Stimulated activated CD8-positive, alpha-beta memory T cell treated with anti-CD3 and anti-CD28 coated beads, Interleukin-2, amount 100 ng/mL, for 48 hours (primary cell): ENCODE measurements at places on chromosomes 7 and 10.
A peak's percentile ranks its signal among the peaks of the same experiment; 100 is the strongest.

DNA sequence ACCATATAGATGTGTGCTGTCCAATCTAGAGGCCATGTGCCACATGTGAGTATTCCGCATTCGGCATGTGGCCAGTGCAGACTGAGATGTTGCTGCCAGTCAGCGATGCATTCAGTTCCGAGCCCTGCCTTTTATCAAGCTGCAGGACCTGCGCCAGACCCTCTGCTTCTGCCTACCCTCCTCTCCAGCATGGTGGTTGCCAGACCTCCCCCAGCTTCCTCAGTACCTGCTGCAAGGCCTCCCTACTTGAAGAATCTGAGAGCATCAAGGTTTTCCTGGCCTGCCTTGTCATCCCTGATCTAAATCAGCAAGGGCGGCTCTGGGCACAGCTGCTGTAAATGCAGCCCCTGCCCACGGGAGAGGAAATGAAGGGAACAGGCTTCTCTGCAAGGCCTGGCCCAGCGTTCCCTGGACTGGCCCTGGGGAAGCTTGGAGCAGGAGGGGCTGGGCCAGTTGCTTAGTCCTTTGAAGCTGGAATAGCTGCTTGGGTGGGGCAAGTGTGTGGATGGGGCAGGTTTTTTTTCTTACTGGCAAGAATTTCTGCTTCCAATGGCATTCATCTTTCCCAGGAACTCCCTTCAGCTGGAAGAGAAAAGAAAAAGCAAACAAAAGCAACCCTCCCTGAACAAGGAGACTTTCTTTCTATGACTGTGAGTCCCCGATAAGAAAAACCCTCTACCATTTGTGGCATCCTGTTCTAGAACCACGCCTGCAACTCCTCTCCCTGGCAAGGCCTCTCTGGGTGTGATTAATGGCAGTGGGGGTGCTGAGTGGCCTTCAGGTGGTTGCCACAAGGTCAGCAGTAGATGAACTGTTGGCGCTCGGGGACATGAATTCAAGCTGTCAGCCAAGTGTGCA lies 93.0 kb downstream of the NHLRC2 start:
- DNase-seq = no peak

DNA sequence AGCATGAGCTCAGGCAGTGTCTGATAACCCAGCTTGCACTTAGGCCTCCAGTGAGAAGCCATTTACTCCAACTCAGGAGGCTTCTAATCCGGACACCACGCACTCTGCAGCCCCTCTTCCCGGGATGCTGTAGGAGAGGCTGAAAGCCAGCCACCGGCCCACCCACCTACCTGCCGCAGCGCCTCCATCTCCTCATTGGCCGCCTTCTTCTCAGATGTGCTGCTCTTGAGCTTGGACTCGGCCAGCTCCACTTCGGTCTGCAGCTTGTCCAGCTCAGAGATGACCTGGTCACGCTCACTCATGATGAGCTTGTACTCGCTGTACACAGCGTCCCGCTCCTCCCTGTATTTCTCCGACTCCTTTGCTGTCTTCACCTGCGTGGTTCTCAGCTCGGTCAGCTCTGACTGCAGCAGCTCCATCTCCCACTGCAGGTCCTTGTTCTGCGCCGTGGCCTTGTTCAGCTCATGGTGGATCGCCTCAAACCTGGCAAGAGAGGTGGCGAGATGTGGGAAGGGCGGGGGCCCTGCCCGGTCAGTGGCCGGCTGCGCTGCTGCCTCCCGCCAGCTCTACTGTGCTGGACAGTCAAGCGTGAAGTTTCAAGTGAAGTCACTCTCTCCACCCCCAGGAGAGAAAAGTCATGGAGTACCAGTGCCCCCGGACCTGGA lies 84.7 kb downstream of the DLG5 start:
- DNase-seq = no peak

DNA sequence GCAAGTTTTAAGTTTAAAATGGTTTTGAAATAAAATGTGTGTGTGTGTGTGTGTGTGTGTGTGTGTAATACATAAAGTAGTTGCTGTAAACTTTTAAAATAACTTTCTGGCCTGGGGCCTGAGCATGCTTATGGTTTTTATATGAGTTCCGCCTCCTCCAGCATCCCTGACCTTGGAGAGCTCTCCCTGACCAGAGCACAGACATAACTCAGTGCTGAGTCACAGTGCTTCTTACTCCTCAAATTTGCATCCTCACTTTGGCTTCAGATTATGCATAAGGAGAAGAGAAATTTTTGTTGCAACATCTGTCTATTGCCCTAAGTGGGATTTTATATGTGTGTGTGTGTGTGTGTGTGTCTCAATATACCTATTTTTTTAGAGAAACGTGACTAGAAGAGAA lies 200.8 kb downstream of the ELMO1 start:
- no peak for DNase-seq

DNA sequence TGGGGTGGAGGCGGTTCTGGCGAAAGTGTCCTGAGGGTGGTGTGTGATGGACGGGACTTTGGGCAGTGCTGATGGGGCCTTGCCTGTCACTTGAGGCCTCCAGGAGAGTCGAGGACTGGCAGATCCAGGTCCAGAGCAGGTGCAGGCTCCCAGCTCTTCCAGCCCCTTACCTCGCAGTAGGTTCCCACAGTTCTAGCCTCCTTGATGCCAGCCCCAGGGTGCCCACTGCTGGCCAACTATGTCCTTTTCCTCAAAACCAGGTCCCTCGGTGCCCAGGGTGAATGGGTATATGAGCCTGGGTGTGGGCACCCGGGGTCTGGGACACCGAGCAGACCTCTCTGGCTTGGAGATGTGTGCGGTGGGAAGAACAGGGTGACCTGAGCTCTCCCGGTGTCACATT lies 8.3 kb downstream of the FAM20C start:
- no peak for DNase-seq

DNA sequence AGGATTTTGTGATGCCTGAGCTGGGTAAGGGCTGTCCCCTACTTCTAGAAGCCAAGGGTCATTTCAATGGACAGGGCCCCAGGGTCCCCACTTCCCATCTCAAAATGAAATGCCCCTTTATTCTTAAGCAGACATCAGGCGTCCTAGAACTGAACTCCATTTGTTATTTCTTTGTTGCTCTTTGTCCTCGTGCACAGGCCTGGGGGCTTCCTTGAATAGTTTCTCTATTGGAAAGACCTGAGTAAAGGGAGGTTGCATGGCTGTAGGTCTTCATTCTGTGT lies 311.4 kb upstream of the ZNF32 start:
- DNase-seq = no peak

DNA sequence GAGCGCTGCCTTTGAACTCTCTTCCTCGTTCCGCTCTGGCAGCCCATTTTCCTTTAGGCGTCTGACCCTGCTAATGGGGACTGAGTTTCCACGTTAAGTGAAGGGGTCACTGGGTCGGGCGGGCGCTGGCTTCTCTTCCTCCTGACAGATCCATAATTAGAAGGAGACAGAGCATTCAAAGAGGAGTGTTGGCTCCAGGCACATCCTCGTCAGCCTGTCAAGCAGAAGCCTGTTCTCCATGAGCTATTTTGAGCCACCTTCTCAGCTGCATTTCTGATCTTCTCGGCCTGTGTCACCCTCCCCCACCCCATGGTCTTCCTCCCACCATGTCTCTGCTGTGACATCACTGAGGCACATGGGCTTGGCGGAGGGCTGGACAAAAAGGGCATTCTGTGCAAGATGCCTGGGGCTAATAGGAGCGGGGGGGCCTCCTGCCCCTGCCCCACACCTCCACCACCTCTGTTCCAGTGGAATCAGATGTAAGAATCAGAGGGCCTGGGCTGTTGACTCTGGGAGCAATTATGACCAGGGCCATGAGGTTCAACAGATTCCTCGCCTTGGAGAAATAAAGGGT lies 248.1 kb downstream of the PLXNA4 start:
- no peak for DNase-seq

DNA sequence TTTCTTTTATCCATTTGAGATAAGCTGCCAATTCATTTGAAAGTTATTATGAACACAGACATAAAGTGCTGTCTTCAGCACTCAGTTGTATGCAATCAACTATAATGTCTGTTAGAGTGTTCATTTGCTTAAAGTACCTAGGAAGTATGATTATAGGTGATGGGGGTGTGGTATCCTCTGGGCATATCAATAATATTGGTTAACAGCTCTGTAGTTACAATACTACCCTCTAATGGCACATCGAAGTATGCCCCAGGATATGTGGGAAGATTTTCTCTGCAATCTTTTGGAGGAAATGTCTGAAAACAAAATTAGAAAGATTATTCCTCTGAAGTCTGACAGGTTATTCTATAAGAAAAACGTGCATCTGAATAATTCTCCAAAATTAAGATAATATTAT lies 429.7 kb downstream of the ARL4A start:
- no peak for DNase-seq

- DNase-seq = peak; percentile 26
Observed at GRCh38 chr10:76547352-76547972, 1090.1 kb downstream of the KCNMA1 start.

DNA sequence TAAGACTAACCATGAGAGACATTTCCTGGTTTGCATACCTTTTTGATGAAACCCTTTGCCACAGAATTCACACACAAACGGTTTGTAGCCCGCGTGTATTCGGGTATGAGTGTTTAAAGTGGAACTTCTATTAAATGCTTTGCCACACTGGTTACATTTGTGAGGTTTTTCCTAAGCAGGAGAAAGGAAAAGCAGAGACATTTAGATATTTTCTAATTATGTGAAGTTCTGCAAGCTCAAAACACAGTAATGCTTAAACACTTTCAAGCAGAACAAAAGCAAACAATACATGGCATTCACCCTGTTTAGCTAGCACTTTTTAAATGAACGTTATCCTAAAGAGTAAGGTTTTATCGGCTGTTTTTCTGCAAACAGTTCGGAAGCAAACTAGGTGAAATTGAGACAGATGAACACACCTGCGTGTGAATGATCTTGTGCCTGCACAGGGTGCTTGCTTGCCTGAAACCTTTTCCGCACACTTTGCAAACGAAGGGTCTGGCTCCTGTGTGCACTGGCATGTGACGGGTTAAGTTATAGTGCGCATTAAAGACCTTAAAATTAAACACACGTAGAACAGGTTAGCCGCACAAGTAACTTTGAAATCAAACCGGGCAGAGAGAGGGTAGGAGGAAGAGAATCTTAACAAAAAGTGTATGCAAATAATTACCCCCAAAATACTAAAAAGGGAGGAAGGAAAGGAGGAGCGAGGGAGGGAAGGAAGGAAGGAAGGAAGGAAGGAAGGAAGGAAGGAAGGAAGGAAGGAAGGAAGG lies 1.6 kb downstream of the FEZF1 start:
- no peak for DNase-seq

- DNase-seq = peak; percentile 68
Observed at GRCh38 chr7:100675581-100676350, 2.2 kb downstream of the GNB2 start.

DNA sequence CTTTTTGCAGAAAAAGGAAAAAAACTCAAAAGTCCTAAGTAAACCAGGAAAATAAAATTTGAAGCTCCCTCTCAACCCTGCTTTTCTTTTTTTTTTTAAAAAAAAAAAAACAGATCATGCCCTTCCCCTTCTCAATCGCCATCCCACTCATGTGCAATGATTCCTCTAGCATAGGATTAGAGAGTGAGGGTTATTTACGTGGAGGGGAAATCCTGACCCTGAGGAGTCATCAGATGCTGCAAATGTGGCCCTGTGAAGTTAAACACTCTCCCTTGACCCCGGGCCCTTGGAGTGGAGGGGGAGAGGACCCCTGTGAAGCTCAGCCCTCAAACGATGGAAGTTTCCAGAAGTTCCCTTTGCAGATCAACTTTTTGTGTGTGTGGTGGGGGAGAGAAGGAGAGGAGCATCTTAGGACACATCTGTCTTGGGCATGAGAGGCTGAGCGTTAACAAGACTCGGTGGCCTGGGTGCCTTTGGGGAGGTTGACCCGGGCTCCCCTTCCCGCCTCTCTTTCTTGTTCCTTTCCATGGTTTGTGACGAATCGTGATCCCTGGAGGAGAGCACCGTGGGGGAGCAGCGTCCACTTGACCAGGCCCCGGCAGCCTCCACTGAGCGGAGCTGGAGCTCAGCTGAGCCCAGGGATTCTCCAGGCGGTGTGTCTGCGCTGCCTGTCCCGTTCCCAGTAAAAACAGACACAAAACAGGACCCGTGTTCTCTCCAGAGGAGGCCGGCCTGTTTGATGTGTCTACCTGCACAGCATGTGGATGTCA lies 1.5 kb upstream of the SHH start:
- no peak for DNase-seq
